Activated CD8-positive, alpha-beta memory T cell treated with anti-CD3 and anti-CD28 coated beads for 4 hours (primary cell): ENCODE measurements at places on chromosomes 7 and 10.

DNA sequence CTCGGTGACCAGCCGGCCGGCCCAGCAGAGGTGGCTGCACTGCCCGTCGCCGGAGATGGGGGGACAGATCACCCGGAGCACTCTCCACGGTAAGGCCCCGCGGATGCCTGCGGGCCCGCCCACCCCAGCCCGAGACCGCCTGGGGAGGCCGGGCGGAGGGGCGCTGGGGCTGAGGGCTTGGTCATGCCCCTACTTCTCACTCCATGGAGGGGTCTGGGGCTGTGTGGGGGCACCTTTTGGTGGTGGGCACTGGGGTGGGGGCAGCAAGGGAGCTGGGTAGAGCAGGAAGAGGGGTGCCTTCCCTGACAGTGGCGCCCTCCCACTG is 61.8 kb downstream of the NEURL1 start:
- DNase-seq: no peak

- DNase-seq: no peak
These were observed 139.0 kb downstream of the MGMT start for GRCh38 chr10:129605986-129606518.

DNA sequence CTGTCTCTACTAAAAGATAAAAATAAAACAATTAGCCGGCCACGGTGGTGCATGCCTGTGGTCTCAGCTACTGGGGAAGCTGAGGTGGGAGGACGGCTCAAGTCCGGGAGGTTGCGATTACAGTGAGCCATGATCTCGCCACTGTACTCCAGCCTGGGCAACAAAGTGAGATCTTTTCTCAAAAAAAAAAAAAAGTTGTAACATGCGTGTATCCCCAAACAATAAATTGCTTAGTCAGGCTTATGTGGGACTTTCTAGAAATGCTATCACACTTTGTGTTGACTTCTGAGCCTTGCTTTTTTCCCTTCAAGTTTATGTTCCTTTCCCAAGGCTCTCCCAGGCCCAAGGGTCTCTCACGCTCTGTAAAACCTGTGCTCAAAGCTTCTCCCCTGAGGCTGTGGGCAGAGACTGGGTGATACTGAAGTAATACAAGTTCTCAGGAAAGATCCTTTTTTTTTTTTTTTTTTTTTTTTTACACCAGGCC is 88.0 kb upstream of the TNS3 start:
- no peak for DNase-seq

- no peak for DNase-seq
These were observed 15.6 kb downstream of the CALCR start for GRCh38 chr7:93558705-93559614.

DNA sequence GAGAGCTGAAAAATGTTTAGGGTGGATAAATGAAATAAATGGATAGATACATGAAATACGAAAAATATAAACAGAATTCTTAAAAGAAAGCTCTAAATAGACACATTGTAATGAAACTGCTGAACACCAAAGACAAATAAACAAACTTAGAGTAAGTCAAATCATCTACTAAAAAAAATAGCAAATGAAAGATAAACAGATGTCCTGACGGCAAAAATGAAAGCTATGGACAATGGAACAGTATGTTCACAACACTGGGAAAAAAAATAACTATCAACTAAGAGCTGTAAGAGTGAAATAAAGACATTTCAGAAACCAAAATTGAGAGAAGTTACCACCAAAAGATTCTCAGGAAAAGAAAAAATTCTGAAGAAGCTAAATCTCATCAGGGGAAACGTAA is 106.1 kb downstream of the SGMS1 start:
- no peak for DNase-seq

DNA sequence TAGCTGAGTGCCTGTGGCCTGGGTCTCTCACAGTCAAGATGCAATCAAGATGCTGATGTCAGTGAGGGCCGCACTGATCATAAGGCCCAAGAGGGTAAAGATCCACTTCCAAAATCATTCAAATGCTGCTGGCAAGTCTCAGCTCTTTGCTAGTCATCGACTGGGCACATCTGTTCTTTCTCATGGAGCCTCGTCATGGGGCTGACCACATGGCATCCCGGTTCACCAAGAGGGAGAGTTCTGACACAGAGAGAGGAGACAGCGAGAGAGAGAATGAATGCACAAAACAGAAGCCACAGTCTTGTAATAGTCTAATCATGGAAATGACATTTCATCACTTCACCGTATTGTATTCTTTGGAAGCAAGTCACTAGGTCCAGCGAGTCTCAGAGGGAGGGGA is 1067.5 kb upstream of the C7orf33 start:
- no peak for DNase-seq

GRCh38 chr10:29992914-29993313 is 66.5 kb downstream of the JCAD start:
- no peak for DNase-seq

GRCh38 chr7:68725843-68726785 is 872.2 kb upstream of the AUTS2 start:
- DNase-seq: no peak

- DNase-seq: no peak
These were observed 323.1 kb downstream of the PCLO start for GRCh38 chr7:82839555-82839954.

DNA sequence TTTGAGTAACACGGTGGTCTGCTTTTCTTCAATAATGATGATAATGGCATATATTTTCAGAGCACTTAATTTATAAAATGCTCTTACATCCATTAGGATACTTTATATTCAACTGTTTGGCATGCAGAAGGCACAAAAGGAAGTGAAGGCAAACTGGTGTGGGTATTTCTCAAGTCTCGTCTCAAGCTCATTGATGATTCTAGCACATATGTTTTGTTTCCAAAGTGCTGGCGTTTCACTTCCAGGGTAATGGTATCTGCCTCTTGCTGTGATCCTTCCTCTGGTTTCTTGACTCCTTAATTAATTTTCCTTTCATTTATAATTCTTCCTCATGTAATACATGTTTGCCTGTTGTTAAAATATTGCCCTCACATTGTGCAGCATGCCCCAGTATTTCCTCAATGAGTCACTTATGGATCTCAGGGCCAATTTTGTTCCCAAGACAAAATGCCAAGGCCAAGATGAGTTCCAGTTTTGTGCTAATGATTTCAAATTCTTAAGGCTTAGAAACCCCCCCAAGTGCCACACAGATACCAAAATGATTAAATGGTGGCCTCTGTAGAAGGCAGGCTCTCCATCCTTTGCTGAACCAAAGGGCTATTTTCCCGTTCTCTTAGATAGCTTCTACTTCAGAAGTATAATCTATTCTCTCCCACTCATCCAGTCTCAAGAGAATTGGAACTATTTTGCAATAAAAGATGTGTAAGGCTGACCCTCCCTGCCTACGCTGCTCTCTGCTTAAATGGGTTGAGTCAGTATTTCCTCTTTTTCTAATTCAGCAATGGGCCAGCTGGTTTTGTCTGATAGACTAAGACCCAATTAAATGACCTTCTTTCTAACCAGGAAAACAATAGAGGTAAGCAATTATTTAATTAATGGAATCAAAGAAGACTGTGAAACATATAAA is 171.2 kb downstream of the ZNF365 start:
- DNase-seq: no peak

DNA sequence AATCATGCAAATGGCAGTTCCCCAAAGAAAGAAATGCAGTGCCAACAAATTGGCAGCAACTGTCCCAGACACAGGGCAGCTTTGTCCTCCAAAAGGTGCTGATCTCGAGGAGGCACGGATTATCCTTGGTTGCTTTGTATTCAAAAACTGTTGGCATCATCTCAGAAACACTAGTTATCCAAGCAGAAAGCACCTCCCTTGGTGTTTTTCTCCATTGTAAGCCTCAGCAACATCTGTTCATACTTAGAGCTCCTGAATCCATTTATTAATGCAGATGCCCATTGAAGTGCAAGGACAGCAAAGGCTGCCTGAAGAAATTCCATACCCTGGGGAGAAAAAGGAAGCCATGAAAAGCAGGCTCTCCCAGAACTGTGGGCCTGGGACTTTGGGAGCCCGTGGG is 1.1 kb upstream of the NPS start:
- no peak for DNase-seq

DNA sequence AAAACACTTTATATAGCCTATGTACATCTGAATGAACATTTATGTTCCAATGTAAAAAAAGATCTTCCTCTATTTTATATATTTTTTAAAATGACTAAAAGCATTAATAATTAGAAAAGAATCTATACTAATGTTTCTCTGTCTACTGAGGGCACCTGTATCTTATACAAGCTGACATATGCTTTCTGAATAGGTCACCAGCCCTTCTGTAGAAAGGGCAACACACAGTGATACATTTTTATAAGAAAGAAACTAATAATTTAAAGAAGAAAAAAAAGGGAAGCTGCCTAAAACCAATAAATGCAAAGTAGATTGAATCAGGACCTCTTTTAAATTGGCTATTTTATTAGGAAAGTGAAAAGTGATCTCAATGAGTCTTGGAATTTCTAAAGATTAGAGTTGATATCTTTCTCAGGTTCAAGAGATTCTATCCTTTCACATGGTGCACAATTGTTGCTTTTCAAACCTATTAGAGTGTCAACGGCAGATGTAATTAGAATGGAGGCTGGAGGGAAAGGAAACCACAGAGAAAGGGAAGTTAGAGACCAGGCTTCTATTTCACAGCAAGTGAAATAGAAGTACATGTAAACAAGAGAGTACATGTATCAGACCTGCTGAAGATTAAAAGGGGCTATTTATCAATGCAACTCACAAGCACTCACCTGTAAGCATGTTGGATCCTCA is 6.3 kb downstream of the MTPN start:
- DNase-seq: no peak

DNA sequence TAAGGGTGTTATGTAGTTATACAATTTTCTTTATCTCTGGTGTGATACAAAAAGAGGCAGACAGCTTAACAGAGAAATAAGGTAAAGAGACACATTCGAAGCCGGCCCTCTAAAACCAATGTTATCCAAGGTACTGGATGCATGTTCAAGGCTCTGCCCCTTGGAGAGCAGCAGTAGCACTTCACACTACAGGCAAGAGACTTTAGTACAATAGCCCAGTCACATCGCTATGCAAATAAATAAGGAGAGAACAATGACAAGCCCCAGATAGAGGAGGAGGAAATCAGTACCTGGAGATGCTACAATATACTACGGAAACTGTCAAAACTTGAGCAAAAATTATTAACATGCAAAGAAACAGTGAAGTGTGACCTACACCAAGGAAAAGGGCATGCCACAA is 111.1 kb downstream of the ITGB1 start:
- no peak for DNase-seq

GRCh38 chr10:33125522-33126517 is 167.8 kb upstream of the ITGB1 start:
- DNase-seq: no peak

DNA sequence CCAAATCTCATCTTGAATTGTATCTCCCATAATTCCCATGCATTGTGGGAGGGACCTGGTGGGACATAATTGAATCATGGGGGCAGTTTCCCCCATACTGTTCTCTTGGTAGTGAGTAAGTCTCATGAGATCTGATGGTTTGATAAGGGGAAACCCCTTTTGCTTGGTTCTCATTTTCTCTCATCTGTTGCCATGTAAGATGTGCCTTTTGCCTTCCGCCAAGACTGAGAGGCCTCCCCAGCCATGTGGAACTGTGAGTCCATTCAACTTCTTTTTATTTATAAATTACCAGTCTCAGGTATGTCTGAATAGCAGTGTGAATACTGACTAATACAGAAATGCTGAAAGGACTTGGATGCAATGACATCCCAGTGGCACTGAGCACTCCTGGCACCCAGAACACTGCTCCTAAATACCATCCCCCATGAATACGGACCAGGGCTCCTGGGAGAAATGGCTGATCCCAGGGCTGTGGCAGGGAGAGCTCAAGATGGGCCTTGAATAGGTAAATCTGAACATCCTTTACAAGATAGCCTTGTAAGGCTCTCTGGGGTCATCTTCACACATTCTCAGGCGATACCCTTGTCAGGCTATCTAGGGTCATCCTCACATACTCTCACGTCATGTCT is 19.4 kb downstream of the ZFAND2A start:
- DNase-seq: no peak

- DNase-seq: peak; percentile 58
These were observed 398 bp downstream of the DENND11 start for GRCh38 chr7:141701489-141702046.

- DNase-seq: no peak
These were observed 52.7 kb upstream of the SLC29A3 start for GRCh38 chr10:71266147-71266917.

DNA sequence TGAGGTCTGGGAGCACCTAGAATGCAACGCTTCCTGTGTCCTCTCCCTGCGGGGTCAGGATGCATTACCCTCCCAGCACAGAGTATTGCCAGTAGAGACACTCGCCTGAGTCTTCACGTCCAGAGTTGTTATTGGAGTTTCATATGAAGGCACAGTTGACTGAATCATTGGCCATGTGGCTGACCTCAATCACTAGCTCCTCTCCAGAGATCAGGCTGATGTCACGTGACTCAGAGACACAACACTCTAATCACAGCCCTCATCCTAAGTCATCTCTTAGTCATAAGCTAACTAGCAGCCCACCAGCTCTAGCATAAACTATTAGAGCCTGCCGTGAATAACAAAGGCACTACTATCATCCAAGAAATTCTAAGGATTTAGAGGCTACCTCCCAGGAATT is 107.8 kb downstream of the HECW1 start:
- DNase-seq: no peak

- DNase-seq: no peak
These were observed 84.4 kb upstream of the FAM171A1 start for GRCh38 chr10:15455456-15455855.

GRCh38 chr10:102628451-102628911 is 15.8 kb upstream of the TRIM8 start:
- DNase-seq: no peak

DNA sequence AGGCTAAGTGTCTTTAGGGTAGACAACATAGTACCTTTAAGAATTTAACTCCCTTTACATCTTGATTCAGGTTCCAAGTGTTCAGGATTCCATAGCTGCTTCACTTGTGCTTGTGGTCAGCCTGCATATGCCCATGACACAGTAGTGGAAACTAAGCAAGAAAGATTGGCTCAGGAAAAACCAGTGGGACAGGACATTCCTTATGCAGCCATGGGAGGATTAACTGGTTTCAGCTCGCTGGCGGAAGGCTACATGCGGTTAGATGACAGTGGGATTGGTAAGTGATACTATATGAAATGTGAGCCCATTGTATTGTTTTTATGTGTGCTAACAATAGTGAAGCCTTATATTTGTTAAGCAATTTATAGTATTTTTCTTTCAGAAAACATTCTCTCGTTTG is 11.3 kb downstream of the FAM221A start:
- DNase-seq: no peak

GRCh38 chr7:1950452-1951158 is 280.5 kb downstream of the ELFN1 start:
- no peak for DNase-seq

- no peak for DNase-seq
These were observed 633.9 kb downstream of the ARL4A start for GRCh38 chr7:13321316-13321715.

GRCh38 chr10:93993414-93993781 is 333 bp upstream of the PLCE1 start:
- DNase-seq: no peak

GRCh38 chr10:68172324-68172723 is 59.6 kb downstream of the ATOH7 start:
- no peak for DNase-seq

GRCh38 chr10:18539335-18539734 is 112.1 kb downstream of the NSUN6 start:
- no peak for DNase-seq

GRCh38 chr7:2399848-2400587 is 3.4 kb upstream of the CHST12 start:
- DNase-seq: no peak

GRCh38 chr10:89651916-89652573 is 7.0 kb upstream of the PANK1 start:
- DNase-seq: no peak

- DNase-seq: no peak
These were observed 56.8 kb upstream of the DDC start for GRCh38 chr7:50621973-50622490.

- DNase-seq: no peak
These were observed 1.6 kb downstream of the NUP42 start for GRCh38 chr7:23183279-23184012.
